ENCODE measurements at places on chromosomes 16 and 17.
A peak's percentile ranks its signal among the peaks of the same experiment; 100 is the strongest.

- DNase-seq = no peak
Measured at GRCh38 chr17:49388692-49389513, 25.8 kb downstream of the PHB1 start.

DNA sequence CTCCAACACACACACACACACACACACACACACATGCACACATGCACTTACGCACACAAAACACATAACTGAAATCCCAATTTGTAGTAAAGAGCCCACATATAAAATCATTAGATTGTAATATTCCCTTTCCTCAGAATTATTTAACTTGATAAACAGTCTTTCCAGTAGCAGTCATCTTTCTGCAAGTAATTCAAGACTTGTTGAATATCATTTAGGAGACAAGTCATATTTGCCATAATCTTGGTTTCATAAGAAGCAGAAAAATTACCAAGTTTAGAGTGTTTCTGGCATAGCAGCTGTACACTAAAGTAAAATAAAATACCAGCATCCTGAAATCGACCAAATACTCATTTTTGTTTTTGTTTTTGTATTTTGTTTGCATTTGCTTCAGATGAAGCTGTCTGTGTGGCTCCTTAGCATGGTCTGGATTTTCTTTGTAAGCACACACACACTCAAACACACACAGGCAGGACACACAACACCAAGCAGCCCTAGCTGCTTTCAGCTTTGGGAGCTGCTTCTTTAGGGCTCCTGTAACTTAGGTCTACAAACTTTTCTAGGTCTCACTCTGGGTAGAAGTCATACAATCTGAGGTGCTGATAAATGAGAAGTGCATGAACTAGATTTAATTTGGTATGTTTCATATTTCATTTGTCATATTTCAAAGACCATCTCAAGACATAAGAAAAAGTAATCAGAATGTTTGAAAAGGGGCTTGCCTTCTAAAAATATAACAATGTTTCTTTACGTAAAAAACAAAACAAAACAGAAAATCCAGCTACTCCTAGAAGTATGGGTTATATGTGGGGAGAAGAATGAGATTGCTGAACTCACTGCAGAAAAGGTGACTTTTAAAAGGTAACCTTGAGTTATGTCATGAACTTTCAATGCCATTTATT, 3.0 kb downstream of the SALL1 start:
- DNase-seq = no peak

- no peak for DNase-seq
Measured at GRCh38 chr16:79042886-79043285, 557.7 kb downstream of the MAF start.

DNA sequence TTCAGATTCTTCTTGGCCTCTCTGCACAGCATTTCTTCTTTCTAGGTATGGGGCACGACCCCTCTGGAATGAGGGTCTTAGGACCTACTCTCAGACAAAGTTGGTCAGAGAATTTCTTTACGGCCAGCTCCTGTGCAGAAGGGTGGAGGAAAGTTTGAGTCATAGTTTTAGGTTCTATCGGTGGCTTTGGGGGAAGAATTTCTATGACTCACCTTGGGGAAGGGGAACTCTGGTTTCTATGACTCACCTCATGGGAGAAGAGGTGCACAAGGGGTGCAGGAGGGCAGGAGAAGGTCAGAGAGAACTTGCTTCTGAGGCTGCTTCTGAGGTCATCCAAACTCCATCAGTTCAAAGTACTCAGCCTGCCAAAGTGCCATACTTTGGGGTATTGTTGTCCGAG, 2.5 kb upstream of the ABCC12 start:
- DNase-seq = no peak

- no peak for DNase-seq
Measured at GRCh38 chr17:80552523-80552922, 7.9 kb downstream of the RPTOR start.

GRCh38 chr16:1054660-1055556, 17.6 kb upstream of the SSTR5 start:
- peak; percentile 11 for DNase-seq

DNA sequence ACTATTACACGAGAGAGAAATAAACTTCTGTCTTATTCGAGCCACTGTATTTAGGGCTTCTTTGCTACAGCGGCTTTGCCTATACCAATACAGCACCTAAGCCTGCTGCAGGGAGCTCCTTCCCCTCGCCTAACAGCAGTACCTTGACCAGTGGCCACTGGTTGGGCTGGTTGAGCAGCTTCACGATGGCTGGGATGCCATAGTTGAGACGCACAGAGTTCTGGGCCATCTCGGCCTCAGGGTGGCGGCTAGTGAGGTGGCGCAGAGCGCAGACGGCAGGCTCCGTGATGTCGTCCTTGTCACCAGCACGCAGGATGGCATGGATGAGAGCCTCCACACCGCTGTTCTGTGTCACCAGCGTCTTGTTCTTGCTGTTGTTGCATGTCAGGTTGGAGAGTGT, 23.7 kb downstream of the JUP start:
- DNase-seq = no peak

- no peak for DNase-seq
Measured at GRCh38 chr16:20897253-20897897, 2.8 kb downstream of the DCUN1D3 start.

DNA sequence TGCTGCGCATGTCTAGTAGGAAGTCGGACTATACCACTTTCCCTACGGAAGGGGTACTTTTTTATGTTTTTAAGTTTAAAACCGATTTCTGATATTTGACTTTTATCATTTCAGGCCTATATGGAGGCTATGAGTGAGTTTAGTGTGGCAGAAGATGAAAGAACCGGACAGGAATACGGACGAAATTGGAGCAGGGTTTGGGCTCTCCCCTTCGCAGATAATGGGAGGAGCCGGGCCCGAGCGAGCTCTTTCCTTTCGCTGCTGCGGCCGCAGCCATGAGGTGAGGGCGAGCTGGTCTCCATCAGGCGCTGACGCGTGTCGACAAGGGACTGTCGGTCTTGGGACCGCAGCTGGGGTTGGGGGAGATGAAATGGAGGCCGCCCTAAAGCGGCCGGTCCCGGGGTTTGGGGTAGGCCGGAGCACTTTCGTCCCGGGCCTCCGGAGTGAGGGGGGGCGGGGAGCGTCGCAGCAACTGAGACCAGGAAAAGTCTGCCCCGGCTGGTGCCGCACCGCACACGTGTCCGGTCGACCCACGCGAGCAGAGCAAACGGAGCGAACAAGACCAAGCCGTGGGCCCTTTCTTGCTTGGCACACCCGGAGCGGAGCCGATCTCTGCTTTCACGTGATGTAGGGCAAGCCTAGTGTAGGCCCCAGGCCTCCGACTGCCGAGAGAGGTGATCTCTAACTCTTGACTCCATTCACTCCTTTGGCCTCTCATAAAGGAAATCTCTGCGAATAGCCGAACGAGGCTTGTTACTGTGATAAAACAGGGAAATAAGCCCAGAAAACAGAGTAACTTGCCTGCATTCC, at the start of gene RPL19:
Gene RPL19 (plus strand): TSS at position 214 of the 810 bp plus-strand sequence. CDS start 62 bp downstream, at position 276.
- peak; percentile 73 for DNase-seq

DNA sequence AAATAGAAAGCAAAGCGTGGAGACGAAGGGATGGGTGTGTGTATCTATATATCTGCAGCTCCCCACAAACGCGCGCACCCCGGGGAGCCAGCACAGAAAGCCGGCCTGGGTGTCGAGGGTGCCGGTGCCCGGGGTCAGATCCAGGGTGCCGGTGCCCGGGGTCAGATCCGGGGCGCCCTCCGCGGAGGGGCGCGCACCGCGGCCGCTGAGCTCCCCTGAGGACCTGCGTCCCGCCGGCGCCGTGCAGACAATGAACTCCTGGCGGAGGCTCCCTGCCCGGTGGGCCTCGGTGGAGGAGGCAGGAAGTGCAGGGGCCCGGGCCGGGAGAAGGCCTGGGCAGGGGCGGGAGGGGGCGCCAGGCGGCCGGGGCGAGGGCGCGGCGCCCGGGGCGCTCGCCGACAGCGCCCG, 1.1 kb downstream of the ZNF423 start:
- no peak for DNase-seq

DNA sequence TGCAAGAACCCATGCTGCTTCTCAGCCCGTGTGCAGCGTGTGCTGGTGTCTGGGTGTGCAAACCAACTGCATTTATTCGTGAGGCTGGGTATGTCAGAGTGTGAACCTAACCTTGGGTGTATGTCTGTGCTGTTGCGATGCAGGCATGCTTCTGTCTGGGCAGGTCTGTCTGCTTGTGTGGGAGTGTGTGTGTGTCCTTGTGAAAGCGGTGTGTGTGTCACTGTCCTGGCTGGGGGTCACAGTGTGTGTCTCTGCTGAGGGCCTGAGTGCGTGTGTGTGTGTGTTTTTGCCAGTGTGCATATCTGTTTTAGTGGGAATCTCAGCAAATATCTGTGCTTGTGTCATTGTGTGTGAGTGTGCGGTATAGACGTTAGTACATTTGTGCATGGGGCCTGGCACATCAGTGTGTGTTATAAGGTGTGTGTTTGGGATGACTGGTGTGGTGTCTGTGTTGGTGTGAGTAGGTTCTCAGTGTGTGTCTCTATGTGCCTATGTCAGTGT, 121.8 kb downstream of the CYLD start:
- DNase-seq = no peak

- peak; percentile 37 for DNase-seq
Measured at GRCh38 chr16:1772362-1772907, at the start of gene EME2. Gene EME2 (plus strand): TSS chr16:1772810. CDS start chr16:1773228, 418 bp downstream.

DNA sequence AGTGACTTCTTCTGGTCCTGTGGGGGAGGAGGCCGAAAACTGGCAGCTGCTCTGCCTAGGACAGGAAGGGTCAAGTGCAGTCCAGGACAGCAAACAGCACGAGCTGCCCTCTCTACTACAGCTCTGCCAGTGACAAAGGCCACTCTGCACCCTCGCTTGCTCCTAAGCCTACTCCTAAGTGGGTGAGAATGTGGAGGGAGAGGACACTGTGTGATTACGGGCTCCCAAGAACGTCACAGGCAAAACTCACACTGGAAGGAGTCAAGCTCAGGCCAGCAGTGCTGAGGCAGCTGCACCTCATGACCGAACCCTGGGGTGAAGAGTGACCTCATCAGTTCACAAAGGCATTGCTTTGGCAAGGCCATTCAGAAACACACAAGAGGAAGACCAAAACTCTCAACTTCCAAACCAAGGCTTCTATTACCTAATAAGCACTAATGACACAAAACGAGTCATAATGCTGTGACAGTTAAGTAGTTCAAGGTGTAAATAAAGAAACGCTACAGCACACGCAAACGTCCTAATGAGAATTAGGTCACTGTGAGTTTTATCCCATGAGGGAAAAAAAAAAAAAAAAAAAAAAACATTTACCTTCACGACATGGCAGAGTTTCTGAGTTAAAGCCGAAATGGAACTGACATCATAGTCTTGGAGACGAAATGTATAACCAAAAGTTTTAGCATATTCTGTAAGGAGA, 35.1 kb downstream of the MARF1 start:
- no peak for DNase-seq

DNA sequence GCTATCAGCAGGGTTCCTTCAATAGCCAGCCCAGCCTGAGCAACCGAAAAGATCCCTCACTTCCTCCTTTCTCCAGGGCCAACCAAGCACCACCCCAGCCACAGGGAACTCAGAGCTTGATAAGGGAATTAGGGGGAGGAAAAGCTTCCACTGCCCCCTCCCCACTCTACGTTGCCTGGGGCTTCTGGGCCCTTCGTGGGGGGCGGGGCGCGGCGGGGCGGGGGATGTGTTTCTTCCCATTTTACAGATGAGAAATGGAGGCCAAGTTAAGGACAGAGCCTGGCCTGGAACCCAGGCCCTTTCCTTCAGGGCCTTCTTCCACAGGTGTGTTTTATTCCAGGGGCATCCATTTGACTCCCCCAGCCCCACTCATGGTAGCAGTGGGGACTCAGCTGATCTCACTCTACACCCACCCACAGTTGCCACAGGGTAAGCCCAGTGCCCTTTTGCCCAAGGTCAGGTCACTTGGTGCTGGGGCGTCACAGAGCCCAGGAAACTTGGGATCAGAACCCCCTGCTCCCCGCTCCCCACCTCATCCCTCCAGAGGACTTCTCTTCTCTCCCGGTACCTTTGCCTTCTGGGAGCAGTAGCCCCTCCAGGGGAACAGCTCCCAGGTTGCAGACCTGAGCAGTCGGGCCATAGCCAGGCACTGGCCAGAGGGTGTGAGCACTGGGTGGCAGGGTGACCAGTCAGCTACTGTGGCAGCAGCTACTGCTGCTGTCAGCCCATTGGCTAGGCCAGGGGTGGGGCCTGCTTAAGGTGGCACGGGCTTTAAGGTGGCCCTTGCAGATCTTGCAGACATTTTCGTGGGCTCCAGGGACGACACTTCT, at the start of gene LDHD:
Gene LDHD (minus strand): TSS at position 700 of the 830 bp plus-strand sequence. CDS start 60 bp downstream, at position 640.
- DNase-seq = no peak

DNA sequence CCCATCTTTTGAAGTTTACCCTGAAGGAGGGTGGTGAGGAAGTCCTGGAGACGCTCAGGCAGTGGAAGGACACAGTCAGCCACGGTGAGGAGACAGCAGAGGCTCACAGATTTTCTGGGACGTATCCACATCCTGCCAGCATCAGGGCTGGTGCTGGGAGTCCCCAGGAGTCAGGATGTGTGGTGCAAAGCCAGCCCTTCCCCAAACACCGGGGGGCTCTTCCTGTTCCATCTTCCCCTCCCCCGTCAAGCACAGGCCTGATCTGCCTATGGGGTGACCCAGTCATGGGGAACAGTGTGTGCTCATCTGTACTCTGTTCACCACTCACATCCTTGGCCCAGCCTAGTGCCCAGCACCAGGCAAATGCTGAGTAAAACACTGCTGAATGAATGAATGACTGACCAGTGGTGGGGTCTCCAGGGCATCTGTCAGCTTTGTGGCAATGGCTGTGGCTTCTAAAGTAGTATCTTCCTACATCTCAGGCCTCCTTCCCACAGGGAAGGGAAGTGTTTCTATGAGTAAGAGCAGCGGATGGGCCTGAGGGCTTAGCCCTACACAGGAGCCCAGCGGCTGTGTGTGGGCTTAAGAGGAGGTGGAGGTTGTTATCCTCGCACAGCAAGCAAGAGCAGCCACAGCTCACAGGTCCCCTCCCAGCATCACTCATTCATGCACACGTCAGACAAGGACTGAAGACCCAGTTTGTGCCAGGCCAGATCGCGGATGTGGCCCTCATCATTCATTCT, 23.3 kb downstream of the NOS2 start:
- no peak for DNase-seq

DNA sequence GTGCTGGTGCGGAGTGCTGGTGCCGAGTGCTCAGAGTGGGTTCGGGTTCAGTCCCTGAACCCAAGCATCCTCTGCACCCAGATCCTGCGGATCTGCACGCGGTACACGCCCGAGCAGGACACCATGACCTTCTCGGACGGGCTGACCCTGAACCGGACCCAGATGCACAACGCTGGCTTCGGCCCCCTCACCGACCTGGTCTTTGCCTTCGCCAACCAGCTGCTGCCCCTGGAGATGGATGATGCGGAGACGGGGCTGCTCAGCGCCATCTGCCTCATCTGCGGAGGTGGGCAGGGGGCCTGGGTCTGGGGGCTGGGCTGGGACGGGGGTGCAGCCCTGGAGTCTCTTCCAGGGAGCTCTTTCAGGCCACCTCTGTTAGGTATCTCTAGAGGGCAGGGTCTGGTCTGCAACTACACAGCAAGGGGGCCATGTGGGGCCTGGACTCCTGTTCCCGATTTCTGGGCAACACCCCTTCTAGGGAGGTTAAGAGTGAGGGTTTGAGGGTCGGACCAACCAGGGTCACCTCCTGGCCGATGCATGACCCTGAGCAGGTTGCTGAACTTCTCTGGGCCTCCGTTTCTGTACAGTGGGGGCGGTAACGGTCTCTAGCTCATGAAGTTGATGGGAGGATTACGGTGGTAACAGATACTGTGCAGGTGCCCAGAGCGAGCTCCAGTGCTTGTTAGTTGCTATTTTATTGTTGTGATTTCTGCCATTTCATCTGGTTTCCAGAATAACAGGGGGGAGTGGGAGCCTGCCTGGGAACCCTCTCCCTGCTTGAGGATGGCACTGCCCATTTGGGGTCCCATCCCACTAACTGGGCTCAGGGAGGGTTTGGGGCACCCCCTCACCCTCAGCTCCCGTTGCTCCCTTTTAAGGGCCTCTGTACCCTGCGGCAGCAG, 10.1 kb downstream of the GJD3 start:
- no peak for DNase-seq

- DNase-seq = no peak
Measured at GRCh38 chr17:4026255-4026654, 62.0 kb upstream of the ATP2A3 start.

Measured in T-helper 9 cell (primary cell).